NCI-H748 treated with DMSO at 0.1 percent for 48 hours (cell line): ENCODE measurements at places on chromosomes 2 and 18.

GRCh38 chr2:201978986-201979385 is 54.7 kb upstream of the FZD7 start:
- no peak for DNase-seq

DNA sequence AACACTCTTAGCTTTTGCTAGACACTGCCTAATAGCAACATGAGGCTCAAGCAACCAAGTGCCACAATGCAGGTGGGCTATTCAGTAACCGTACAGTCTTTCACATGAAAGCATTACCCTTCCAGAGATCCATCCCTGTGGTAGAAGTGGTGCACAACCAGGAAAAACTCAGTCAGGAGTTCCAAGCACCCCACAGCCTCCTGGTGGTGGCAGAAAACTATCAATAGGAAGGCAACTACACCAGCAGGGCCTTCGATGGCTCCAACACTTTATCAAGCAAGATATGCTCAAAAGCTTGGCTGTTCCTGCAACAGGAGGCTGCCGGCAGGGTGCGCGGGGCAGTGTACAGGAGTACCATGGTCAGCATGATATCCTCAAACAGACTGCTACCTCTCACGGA is 176.1 kb upstream of the DLGAP1 start:
- no peak for DNase-seq

GRCh38 chr2:105883911-105884694 is 139.4 kb downstream of the NCK2 start:
- no peak for DNase-seq

- DNase-seq: no peak
These were observed 44.3 kb upstream of the CABYR start for GRCh38 chr18:24094561-24094960.

DNA sequence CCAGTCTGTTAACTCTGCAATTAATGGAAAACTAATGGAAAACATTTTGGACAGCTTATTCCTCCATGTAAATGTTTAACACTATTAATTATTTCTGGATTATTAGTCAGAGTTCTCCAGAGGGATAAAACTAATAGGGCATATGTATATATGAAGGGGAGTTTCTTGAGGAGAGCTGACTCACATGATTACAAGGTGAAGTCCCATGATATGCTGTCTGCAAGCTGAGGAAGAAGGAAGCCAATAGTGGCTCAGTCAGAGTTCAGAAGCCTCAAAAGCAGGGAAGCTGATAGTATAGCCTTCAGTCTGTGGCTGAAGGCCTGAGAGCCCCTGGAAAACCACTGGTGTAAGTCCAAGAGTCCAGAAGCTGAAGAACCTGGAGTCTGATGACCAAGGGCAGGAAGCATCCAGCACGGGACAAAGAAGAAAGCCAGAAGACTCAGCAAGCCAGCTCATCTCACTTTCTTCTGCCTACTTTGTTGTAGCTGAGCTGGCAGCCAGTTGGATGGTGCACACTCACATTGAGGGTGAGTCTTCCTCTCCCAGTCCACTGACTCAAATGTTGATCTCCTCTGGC is 136.0 kb downstream of the PTH2R start:
- no peak for DNase-seq

GRCh38 chr2:9538000-9538507 is 17.6 kb downstream of the ADAM17 start:
- no peak for DNase-seq

- peak; percentile 13 for DNase-seq
These were observed 138.4 kb downstream of the OTX1 start for GRCh38 chr2:63189026-63189425.

DNA sequence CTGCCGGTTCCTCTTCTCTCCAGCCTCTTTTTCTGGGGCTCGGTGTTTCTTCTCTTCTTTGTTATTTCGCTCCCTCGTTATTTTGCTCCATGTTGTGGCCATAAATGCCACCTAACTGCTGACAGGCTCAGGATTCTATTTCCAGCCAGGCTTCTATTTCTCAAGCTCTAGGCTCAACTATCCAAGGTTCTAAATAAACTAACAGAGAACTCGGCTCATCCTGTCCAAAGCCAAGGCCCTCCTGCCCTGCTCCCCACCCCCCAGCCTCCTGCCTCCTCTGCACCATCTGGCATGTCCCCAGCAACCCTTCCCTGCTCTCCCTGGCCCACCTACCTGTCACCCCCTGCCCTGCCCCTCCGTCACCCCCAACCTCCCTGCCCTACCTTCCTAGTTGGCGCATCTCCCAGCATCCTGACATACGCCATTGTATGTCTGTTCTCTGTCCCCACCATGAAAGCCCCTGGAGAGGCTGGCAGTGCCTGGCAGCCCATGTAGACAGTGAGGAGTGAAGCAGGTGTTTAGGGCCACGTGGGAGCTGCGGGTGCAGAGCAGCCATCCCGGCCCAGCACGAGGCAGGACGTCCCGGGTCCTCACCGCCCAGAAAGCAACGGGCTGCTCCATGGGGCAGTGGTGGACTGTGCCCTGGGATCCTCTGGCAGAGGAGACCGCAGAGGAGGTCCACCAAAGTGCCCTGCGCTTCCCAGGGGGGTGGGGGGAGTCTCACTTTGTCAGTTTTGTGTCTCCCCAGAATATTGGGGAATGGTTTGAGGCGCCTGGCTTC is 186.9 kb downstream of the TWIST2 start:
- DNase-seq: no peak

DNA sequence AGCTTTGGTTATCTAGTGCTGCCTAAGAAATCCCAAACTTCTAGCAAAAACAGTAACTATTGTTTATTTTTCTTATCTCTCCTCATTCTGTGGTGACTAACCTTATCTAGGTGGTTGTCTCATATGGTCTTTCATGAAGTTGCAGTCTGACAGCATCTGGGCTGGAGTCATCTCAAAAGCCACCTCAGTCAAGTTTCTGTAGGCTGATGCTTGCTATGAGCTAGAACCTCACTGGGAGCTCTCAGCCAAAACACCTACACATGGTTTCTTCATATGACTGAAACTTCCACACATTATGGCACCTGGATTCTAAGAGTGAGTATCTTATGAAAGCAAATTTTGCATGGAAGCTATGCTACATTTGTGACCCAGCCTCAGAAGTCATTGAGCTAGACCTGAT is 596.4 kb upstream of the VRK2 start:
- no peak for DNase-seq

GRCh38 chr18:13258921-13259320 is 40.4 kb downstream of the LDLRAD4 start:
- DNase-seq: no peak

DNA sequence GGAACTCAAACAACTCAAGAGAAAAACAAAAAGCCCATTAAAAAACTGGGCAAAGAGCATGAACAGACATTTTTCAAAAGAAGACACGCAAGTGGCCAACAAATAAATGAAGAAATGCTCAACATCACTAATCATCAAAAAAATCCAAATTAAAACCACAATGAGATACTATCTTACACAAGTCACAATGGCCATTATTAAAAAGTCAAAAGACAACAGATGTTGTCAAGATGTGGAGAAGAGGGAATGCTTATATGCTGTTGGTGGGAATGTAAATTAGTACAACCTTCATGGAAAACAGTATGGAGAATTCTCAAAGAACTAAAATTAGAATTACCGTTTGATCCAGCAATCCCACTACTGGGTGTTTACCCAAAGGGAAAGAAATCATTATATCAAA is 15.1 kb downstream of the LMAN1 start:
- no peak for DNase-seq

DNA sequence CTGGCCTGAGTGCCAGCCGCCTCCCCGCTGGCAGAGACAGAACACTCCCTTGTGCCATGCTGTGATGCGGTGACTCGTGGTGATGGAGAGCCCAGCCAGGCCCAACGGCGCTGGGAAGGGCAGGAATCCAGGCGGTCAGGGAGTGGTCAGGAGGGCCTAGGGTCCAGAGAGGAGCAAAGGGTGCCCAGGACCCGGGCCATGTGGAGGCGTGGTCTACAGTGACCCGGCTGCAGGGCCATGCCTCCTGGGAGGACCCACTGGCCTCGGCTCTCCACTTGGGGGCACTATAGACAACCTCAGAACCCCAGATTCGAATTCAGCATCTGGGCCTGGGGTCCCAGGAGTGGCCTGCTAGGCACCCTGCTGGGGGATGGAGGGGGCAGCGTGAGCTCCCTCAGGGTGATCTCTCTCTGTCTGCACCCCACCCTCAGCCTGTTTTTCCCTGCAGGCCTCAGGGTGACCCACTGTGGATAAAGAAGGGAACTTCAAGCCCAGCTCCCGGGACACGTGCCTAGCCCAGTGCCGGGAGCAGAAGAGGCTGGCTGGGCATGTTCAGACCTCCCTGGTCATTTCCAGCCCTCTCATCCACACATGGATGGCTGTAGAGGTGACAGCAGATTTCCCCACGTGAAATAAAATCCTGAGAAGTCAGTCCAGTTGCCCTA is 13.0 kb downstream of the AMER3 start:
- DNase-seq: no peak

DNA sequence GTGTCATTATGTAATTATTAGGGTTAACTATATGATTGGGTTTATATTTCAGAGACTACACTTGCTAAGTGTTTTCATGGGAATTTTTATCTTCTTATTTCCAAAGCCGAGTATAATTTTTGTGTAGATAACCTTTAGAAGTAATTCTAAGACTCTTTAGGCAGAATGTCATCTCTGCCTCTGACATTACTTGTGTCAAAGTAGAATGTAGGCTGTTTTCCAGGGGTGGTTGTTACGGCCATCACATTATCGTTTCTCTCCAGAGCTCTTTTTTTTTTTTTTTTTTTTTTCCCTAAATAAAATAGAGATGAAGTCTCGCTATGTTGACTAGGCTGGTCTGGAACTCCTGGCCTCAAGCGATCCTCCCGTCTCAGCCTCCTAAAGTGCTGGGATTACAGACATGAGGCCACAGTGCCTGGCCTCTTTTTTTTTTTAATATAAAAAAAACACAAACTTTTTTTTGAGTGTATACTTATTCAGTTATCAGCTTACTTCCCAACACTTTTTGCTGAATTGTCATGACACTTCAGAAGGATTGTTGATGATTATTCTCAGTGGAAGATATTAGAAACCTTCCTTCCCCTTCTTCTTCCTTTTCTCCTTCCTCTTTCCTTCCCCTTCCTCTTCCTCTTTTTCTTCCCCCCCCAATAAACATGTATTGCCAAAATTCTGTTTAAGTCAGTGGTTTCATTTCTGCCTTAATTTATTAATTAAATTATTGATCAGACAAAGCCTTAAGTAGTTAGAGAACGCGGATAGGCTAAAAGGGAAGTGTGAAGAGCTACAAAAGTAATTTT is 2.3 kb downstream of the PIKFYVE start:
- DNase-seq: no peak

DNA sequence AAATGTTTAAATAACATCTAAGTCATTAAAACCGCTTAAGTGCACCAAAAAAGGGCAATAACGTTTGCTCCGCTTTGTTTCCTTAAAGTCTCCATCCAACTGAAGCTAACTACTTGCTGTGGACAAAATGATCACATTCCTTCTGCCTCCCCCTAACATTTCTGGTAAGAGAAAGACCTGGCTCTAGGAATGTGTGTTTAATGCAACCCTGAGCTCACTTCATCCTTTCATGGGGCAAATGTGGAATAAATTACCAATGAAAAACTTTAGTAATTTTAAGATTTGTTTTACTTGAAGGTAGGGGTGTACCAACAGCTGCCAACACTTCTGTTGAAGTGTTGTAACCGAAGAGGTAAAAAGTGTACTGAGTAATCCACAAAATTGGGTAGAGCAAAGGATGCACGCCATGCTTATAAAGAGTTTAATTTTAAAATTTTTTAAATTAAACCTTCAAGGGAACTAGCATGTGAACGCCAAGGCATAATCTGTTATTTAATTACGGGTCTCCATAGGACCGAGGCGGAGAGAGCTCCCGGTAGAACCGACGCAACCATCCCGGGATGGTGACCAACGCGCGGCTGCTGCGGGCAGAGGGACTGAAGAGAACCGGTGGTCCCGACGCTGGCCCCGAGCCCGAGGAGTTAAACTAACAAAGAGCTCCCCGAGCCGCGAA is 1.1 kb downstream of the HNRNPLL start:
- no peak for DNase-seq

DNA sequence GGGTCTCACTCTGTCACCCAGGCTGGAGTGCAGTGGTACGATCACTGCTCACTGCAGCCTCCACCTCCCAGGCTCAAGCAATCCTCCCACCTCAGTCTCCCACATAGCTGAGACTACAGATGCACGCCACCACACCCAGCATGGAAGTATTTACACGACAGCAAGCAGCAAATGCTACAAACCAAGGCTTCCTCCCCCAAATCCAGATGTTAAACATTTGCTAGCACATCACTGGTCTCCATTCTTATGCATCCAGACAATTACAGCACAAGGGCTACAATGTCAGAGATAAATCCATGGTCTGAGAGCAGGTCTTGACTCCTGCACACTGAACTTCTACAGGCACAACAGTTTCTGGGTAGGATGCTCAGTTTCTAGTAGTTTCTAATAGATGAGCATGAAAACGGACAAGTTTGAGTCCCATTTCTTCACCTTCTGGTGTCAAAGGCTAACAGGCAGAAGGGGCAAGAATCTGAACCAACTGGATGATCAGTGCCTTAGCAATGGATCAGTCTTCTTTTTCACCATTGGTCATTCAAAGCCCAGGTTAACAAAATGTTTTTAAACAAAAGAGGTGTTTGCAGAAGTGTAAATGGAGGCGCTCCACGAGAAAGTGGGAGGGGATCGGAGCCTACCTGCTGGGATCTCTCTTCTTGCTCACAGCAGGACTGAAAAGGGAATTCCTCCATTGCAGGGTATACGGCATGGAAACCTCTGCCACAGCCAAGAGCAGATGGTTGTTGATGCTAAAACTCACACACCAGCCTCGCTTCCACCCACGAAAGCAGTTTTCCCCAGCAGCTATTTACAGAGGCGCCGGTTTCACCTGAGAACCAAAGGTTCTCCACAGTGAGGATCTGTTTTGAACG is 135.0 kb upstream of the ARL4C start:
- DNase-seq: no peak

DNA sequence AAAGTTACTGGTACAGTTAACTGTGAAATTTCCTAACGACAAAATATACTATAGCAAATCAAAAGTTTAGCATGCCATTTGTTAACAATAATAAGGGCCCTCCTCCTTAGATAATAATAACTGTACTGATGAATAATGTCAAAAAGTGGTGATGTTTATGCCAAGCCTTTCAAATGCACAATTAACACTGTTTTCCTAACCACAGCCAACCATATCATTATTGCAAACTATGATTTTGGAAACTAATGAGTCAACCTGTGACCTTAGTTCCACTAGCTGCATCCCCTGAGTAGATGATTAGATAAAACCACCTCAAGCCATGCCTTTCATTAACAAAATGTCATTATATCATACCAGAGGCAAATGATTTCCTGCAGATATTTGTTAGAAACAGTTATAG is 25.1 kb upstream of the GPR75 start:
- no peak for DNase-seq

GRCh38 chr2:28523902-28524301 is 28.0 kb downstream of the PLB1 start:
- DNase-seq: no peak

- no peak for DNase-seq
These were observed 1204.0 kb downstream of the DSC3 start for GRCh38 chr18:29838556-29838955.

- DNase-seq: no peak
These were observed 60.9 kb downstream of the ARL4C start for GRCh38 chr2:234435836-234436481.

GRCh38 chr2:6724605-6725140 is 141.0 kb downstream of the CMPK2 start:
- DNase-seq: no peak
